ENCODE measurements at places on chromosomes 1 and 21.
A peak's percentile ranks its signal among the peaks of the same experiment; 100 is the strongest.

DNA sequence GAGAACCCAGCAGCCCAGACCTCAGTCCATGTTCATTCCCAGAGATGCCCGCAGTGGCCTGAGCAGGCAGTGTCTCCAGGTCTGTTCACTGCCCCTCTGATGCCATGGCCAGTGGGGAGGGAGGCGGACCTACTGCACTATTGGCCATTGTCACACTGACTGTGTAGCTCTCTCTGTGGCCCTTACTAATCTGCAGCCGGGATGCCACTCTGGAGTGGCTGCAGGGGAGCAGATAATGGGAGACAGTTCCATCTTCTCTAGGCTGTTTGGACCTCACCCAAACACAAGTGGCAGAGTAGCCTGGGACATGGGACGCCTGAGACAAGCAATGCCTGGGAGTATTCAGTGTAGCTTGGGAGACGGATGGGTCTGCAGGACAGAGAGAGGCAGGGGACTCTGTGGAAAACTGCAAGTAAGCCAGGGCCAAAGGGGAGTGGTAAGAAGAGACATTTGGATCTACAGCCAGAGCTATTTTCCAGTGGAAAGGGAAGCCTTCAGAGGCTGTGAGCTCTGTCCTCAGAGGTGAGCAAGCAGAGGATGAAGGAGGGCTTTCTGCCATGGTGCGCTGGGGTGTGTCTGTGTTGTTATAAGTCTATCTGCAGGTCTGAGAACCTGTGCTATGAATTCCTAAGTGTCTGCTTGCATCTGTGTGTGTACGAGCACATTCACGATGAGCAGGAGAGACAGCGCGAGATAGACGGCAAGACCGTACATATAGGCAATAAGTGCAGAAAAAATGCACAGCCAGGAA is 26.7 kb downstream of the DMBX1 start:
- DNase-seq: peak; percentile 70

DNA sequence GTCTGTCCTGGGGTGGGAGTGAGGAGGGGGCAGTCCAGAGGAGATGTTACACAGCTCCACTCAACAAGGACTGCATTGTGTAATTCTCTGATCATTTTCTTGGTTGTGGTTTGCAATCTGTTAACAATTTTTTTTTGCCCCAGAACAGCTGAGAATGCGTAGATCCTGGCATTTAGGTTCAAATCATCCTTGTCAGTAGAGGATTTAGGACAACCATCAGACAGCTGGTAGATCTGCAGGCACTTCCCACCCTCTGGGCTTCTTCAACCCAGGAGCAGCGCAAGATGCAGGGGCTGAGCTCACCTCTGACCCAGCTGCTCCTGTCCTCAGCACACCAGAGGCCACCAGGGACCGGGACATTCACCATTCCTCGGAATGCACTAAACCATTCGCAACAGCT is 13.5 kb downstream of the BCAR3 start:
- DNase-seq: no peak

GRCh38 chr1:205365945-205366463 is 9.3 kb upstream of the KLHDC8A start:
- DNase-seq: no peak

DNA sequence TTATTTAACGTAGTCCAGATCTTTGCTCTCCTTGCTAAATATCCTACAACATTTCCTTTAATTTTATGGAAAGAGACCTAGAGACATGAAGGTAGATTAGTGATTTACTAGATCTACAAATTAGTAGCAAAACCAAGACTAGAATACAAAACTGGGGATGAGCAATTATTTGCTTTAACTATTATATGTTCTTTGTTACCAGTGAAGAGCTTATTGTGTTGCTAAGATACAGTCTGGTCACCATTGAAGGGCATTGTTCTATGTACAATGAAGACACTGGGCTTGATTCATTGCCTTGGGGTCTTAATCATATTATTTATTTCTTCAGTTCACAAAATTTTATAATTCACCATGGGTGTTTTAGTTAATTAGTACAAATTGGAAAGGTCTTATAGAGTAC is 88.3 kb downstream of the S1PR1 start:
- no peak for DNase-seq

- no peak for DNase-seq
These were observed 25.6 kb downstream of the CRCT1 start for GRCh38 chr1:152539901-152540300.

- no peak for DNase-seq
These were observed 81.3 kb downstream of the SYF2 start for GRCh38 chr1:25150985-25151495.

DNA sequence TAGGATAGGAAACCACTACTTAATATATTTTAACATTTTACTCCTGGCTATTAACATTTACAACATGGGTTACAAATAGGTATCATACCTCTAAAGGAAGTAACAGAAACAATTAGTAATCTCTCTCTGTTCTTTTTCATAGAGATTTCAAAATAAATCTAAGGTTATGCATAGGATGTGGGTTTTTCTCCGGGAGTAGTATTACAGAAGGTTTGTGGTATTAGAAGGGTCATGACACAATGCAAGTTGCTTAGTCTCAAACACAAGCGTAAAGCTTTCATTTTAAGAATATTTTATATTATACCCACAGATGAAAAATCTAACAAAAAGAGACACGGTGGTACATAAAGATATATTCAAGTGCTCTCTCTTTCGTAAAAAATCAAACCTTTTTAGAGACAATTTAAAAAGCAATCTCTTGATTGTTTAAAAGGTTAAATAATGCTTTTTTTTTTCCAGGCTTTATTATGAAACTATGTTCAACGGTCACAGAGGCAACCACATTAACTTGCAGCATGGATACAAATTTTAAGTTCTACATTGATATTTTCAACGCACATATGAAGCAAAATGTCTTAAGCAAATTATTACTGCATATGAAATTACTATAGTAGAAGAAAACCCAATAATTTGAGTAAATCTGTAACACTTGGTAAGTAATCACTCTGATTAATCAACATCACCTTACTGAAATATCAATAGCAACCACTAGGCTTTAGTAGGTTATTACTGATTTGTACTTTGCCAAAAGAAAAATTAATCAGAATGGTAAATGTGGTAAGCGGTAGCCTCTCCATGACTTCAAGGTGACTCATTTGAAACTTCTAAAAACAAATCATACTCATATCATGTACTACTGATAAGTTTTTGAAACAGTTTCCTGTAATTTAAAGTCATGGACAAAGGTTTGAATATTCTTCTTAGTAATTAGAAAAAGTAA is 97.4 kb upstream of the GFI1 start:
- no peak for DNase-seq

Measured in DMS79 treated with DMSO at 0.1 percent for 48 hours (cell line).